CD4-positive, alpha-beta T cell treated with Interleukin-6 at 100 ng/mL for 8 hours (primary cell): ENCODE measurements at places on chromosomes 13 and 19.

GRCh38 chr13:91398413-91399188 is at the start of gene GPC5:
Gene GPC5 (plus strand): TSS chr13:91398621.
- peak; percentile 79 for DNase-seq

- DNase-seq, result no peak
Measured at GRCh38 chr13:97715763-97716162, 237.7 kb upstream of the IPO5 start.

DNA sequence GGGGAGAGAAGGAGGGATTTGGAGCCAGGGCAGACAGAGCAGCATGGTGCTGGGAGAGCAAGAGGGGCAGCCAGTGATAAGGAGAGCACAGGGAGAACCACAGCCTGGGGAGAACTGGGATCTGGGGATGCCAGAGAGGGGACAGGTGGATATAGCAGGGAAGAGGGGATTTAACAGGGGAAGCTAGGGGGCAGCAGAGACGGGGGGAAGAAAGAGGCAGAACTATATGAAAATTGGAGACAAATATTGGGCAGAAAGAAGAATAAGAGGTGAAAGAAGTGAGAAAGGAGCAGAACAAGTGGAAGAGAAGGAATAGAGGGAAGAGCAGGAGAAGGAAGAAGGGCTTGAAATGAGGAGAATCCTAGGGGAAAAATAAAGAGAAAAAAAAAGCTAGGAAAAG is 6.5 kb upstream of the ZNF528 start:
- DNase-seq, result no peak

DNA sequence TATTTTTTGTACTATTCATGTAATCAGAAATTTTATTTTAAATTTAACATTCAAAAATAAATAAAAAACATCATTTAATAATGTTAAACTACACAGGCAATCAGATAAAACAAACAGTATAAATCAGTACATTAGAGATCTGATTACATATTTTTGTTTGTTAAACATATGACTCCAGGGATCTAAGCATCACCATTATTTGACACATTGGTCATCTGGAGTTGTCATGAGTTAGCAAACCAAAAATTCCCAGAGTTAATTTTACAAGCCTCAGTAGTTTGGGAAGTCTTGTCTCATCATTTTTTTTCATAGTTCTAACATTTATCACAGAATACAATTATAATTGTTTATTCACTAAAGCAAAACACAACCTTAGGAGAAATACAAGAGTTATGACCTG is 770.8 kb upstream of the SLITRK6 start:
- DNase-seq, result no peak

DNA sequence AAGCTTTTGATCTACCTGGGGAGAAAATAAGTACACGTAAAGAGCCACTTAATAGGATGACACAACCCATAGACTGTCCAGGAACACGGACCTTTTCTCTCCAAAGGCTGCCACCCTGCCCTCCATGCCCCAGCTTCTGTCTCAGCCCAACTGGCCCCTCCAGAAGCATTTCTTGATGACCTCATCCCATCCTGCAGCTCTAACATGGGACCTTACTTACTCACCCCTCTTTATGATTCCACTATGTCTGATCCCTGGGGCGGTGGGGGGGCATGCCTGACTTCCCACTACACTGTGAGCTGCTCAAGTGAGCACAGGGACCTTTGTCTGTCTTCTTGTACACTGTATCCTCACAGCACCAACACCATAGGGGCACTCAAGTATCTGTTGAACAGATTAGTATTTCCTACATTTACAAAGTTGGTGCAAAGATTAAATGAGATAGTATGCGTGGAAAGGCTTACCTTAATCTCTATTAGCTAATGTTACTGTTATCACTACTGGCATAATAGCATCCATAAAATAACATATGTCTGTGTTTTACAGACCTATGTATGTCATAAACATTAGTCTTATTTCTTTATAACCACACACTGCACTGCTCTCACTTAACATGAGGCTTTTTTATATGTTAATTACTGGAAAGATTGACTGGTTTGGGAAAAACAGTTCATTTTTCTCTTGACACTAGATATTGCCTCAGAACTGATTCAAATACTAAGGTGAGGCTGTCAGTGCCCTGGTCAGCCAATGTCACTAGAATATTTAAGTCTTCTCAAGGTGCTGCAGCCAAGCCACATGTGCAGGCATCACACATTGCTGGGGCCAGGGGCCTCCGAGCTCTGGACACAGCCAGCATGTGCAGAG is 100.9 kb downstream of the FOXO1 start:
- DNase-seq, result no peak

DNA sequence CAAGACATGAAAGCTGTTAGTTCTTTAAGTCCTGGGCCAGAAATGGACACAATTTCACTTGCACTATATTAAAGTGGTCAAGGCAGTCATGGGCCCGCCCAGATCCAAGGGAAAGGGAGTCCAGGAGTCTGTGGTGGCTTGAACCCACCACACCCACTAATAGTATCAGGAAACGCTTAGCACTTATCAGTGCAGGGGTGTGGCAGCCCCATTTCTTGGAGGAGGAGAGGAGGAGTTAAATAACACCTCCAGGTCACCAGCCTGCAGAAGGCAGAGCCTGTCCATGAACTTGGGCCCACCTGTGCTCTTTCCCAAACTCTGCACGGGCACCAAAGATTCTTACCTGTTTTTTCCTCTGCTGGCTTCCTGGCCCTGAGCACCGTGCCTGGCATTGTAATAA is 5.4 kb upstream of the NTN5 start:
- no peak for DNase-seq
